Occipital lobe (tissue), 3 donors: ENCODE measurements at places on chromosomes 7 and 10. TPM values are rescaled to one million over a fixed set of nuclear protein-coding genes. Genes with fewer than 3 reads are reported as not detected.
A peak's percentile ranks its signal among the peaks of the same experiment; 100 is the strongest.

The GJD4 gene
- not detected for total RNA-seq

The DKK1 gene
- total RNA-seq, result 4.5 TPM

The ZNF853 gene
- 23.6 TPM for total RNA-seq

The ARHGAP19 gene
- total RNA-seq, result 8.4 TPM

The NPC1L1 gene
- 0.16 TPM for total RNA-seq

The CCDC146 gene
- 15.4 TPM for total RNA-seq

The ADIRF gene
- not detected for total RNA-seq

The DGKI gene
- total RNA-seq, result 202 TPM

The ANKRD1 gene
- total RNA-seq, result not detected

The CCL26 gene
- total RNA-seq, result not detected

The SPDYE1 gene
- not detected for total RNA-seq

The EGR2 gene
- 1.6 TPM for total RNA-seq

- DNase-seq, result no peak
These were observed 143.7 kb downstream of the VIPR2 start for GRCh38 chr7:159000859-159001435.

DNA sequence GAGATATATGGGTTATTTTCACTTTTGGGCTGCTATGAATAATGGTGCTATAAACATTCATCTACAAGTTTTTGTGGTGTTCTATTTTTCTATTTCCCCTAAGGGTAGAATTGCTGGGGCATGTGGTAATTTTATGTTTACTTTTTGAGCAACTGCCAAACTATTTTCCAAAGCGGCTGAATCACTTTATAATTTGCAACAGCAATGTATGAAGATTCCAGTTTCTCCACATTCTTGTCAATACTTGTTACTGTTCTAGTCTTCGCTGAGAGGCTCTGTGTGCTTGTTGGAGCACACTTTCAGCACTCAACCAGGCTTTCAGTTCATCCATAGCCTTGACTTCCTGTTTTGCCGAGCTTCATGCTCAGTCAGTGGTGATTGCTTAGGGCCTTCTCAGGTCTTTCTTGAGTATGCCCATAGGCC, 39.0 kb downstream of the ADK start:
- no peak for DNase-seq

DNA sequence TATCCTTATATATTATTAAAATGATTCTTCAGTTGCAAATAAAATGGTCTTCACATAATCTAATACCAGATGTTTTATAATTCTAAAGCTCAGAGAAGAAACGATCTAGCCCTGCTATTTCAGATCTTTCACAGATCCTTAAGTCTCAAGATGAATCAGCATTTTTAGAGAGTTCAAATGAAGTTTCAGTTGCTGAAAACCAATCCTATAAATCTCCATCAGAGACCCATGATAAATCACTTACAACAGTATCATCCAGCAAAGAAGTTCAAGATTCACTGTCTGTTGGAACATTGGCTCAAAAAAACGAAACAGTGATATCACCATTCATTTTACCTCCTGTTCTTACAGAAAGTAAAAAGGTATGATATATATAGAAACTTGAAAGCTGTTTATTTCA, 137.0 kb downstream of the CCDC7 start:
- no peak for DNase-seq

GRCh38 chr7:31333291-31333690, 7.2 kb downstream of the NEUROD6 start:
- no peak for DNase-seq

DNA sequence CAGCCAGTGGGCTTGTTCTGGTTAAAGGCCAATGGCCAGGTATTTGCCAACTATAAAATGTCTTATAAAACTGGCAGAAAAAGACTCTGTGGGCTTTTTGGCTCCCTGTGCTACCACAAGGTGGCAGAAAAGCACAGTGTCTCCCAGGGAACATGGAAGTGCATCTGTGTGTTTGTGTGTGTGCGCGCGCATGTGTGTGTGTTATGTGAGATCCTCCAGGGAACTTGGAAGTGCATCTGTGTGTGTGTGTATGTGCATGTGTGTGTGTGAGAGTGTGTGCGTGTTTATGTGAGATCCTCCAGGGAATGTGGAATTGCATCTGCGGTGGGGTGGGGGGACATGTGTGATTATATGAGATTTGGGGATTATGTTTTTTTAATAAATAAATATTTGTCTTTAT, 30.2 kb upstream of the ABI1 start:
- DNase-seq, result peak; percentile 38

DNA sequence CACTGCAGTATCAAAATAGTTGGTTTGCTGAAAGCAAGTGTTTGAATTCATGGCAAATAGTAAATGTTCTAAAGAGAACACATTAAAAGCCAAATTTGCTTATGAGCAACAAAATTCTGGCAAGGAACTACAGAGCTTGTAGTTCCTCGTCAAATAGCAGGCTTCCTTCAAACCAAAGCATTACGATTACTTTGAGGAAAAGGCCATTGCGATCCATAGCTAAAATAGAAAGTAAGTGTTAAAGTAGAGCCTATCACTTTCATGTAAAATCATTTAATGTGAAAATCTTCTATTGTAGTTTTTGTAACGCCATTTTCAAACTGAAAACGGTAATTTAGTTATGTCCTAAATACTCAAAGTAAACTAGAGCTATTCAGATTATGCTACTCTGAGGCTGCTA, 20.1 kb downstream of the CACNA2D1 start:
- no peak for DNase-seq

GRCh38 chr7:117012284-117012683, 59.0 kb downstream of the ST7 start:
- DNase-seq, result no peak

GRCh38 chr10:119368991-119369869, 161.9 kb downstream of the GRK5 start:
- DNase-seq, result no peak

GRCh38 chr10:26169466-26169865, 47.1 kb upstream of the GAD2 start:
- no peak for DNase-seq

- DNase-seq, result no peak
These were observed 27.1 kb upstream of the GJD4 start for GRCh38 chr10:35577926-35578617.

GRCh38 chr7:154965014-154965413, 37.9 kb downstream of the PAXIP1 start:
- no peak for DNase-seq
